ENCODE measurements at places on chromosomes 6 and 20.

DNA sequence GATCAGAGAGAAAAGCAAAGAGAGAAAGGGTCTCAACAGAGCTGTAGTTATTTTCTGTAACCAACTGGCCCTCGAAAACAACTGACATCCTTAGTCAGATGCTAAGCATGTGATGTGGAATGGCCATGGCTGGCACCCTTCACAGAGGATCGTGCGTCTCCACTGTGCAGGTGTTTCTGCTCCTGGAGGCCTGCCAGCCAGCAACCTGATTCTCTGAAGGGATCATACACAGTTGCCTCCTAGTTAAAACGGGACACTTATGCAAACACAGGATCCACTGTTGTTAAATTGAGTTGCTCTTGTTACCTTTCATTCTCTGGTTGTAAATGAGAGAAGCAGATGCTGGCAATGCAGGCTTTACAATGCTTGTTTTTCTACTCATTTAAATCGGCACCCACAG lies 148.5 kb downstream of the HDGFL1 start:
- no peak for DNase-seq

GRCh38 chr20:531608-532007 lies 12.0 kb downstream of the CSNK2A1 start:
- DNase-seq = no peak

- DNase-seq = no peak
Measured at GRCh38 chr20:22684072-22684762, 99.8 kb upstream of the FOXA2 start.

DNA sequence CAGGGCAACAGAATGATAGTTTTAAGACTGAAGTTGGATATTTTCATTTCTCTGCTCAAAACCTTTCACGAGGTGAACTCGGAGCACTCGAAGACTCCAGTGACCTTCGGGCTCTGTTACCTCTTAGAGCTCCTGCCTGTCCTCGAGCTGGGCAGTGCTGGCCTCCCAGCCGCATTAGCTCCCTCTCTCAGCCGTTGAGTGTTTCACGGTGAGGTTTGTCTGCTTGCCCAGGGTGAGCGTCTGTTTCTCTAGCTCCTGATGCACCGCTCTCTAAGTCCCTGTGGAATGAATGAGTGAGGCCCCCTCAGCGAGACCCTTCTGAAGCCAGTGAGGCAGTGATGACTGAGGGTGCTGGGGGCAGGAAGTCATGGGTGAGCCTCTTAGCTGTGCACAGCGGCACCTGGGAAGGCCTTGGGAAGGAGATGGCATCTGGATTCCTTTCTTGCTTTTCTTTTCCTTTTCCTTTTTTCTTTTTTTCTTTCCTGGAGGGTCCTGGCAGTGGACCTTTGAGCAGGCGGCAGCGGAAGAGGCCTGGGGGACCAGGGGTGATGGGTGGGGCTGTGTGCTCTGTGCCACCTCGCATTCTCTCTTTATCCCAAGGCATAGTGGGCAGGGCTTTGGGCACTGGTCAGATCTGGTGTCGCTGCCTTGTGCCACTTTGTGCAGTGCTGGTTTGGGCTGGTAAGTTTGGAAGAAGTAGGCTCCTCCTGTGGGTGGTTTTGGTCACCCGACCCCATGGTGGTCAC lies 2.2 kb downstream of the PSMG4 start:
- DNase-seq = no peak

- DNase-seq = no peak
Measured at GRCh38 chr6:160356074-160356744, 8.0 kb downstream of the SLC22A3 start.

DNA sequence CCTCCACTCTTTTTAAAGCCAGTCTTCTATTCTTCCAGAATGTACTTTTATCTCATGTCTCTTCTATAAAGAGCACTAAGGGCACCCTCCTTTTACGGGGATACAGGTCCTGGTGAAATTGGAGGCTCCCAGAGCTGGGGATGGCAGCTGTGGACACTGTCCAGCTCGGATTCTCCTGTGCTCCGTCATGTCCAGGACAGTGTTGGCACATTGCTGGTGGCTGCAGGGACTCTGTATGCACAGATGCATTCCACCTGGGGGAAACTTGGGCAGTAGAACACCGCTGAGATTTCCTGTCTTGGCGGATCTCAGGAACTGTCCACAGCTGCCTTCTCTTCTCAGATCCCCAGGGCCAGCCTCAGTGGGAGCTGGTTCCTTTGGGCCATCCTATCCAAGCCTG lies 56.6 kb upstream of the CLDN20 start:
- DNase-seq = no peak

- no peak for DNase-seq
Measured at GRCh38 chr20:38991814-38992704, 29.9 kb downstream of the DHX35 start.

DNA sequence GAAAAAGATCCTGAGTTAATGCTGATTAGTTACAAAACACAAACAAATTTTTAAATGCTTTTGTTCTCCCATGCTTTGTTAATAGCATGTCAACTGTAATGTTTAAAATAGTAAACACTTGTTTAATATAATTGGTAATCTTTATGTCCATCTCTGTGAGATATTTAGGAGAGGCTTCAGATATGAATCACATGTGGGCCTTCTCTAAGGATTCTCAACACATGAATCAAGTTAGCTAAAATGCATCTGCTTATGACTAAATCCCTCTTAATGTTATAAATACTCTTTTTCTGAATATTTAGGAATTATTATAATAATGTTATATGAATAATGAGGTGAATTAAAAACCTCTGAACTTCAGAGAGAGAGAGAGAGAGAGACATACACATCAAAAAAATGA lies 345.9 kb upstream of the MANEA start:
- DNase-seq = no peak

GRCh38 chr6:127641905-127642304 lies 64.9 kb downstream of the C6orf58 start:
- DNase-seq = no peak
